Stimulated activated naive CD8-positive, alpha-beta T cell treated with anti-CD3 and anti-CD28 coated beads, Interleukin-15, amount 100 ng/mL, for 72 hours (primary cell): ENCODE measurements at places on chromosomes 12 and 14.

GRCh38 chr12:20096430-20096829 lies 271.9 kb upstream of the PDE3A start:
- no peak for DNase-seq

DNA sequence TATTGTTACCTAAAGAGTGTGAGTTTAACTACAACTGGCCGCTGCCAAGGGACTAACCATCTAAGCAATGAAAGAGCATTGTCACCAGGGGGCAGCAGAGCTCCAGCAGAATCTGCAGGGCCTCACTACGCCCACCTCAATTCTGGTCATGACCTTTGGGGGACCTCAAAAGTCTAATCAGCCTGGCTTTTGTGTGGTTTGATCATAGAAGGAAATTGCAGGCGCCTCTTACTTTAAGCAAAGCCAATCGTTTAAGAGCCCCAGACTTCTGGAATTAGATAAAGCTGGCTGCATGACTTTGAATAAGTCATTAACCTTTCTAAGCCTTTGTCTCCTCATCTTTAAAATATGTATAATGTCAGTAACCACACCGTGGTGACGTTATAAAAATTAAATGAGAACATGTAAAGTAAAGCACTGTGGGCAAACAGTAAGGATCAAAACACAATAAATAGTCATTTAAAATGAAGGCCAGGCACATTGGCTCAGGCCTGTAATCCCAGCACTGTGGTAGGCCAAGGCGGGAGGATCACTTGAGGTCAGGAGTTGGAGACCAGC lies 58.6 kb downstream of the TBX3 start:
- DNase-seq: peak; percentile 35

DNA sequence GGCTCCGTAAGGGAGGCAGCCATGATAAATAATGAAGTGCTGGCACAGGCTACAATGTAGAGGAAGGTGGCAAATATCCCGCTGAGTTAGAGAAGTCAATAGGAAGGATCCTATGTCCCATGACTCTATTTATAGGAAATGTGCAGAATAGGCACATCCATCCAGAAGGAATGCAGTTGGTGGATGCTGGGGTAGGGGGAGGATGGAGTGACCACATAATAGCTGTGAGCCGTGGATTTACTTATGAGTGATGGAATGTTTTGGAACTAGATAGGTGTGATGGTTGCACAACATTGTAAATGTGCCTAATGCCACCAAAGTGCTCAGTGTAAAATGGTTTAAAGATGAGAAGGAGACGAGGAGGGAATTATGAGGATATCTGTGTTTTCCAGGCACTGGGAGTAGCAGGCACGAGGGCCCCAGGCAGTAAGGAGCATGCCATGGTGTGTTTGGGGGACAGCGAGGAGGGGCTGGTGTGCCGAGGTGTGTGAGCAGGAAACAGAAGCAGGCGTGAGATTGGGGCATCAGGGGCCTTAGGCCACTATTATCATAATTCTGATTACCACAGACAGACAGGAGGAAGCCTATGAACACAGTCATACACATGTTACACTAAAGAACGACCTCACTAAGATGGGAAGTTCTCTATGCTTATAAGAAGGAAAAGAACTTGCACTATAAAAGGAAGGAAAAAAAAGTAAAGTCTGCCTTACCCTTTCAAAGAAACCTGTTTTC lies 837.3 kb upstream of the TMEM132C start:
- no peak for DNase-seq

DNA sequence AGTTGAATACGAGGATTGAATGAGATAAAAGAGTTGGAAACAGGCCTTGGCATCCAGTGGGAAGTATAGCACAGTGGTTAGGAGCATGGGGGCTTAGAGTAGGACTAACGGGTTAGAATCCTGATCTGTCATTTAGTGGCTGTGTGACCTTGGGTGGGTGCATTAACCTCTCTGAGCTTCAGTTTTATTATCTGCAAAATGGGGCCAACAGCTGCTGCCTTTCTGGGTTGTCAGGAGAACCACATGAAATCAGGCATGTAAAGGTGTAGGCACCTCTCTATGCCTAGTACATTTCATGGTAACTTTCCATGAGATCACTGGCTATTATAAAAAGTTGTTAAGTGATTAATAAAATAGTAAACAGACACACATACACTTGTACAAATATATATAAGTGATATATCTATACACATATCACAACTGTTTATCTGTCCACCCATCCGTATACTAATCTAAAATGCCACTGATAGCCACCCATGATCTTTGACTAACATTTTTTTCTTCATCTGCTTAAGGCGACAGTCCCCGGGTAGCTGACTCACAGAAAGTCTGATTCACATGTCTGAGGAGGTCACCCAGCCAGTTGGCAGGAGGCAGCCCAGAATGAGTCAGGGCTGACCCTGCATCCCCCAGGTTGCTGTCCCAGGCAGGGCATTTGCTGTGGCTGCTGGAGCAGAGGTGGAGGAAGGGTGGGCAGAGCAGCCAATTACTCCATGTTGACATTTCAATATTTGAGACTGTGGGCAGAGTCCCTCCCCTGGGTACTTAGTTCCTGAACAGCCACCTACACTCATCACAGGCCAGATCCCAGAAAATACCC lies 125.6 kb upstream of the NOS1 start:
- no peak for DNase-seq

GRCh38 chr14:68741839-68742470 lies 50.9 kb downstream of the ZFP36L1 start:
- no peak for DNase-seq

DNA sequence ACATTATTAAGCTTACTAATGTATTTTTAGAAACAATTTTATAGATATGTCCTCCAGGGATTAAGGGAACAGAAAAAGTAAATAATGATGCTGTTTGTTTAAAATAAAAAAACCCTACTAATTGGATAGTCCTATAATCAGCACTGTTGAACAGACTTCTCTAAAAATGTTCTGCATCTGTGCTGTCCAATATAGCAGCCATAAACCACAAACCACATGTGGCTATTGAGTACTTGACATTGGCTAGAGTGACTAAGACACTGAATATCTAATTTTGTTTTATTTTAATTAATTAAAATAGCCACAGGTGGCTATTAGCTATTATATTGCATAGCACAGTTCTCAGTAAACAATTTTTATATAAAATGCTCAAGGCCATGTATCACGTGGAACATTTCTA lies 210.4 kb downstream of the DPY19L2 start:
- DNase-seq: no peak

DNA sequence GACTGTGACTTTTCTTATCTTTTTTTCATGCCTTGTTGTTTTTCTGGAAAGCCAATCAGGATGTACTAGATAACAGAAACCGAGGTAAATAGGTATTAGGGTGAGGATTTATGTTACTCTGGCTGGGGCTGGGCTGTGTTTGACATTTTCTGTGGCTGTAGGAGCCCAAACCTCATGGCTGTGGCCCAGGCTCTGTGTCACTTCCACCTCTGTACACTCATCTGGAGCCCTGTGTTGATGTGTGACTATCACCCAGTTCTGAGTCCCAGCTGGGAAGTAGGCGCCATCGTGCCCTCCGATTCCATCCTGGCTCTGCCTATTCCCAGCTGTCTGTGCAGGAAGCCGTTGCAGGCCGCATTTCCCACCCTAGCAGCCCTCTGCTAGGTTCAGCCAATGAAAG lies 1.6 kb upstream of the HHIPL1 start:
- DNase-seq: no peak

- DNase-seq: no peak
Measured at GRCh38 chr12:80679346-80680131, 27.9 kb upstream of the MYF6 start.

DNA sequence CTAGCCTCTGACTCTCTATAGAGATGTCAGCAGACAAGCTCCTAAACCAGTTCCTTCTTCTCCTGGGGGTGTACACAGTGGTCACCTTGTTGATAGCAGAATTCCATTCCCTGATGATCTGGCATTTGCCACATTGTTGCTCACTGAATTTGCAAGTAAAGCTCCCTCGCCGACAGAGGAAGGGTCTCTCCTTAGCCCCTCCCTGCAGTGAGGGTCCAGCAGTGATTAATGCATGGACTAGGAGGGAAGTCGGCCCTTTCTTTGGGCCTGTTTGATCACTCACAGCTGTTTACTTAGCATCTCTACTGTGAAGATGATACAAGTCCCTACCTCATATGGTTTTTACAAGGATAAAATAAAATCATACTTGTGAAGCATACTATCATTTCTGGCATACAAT lies 23.3 kb upstream of the APPL2 start:
- DNase-seq: no peak

DNA sequence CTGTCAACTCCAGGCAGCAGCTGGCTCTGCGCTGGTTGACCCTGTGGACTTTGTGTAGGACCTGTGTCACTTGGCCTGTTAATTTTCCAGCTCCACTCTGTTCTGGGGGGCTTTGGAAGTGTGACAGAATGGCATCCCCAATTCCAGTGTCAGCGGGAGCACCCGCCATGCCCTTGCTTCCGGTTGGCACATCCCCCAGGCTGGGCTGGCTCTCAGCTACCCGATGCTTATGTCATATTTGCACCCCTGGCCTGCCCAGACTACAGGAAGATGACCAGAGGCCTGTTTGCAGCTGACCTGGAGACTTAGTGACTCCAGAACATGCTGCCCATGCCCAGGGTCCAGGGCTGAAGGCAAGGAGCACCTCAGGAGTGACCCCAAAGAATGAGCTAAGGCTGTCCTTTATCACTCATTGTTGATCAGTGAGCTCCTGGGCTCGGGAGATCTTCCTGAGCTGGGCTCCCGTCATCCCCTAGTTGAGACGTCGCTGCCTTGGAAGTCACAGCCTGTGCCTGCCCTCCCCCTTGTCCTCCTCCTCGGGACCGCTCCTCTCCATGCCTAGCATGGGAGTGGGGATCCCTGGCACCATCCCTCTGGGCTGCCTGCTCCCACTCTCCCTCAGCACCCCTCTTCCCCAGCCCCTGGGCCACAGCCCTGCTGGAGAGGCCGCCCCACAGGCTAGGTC lies 163.4 kb upstream of the RTL1 start:
- DNase-seq: no peak

GRCh38 chr14:77584809-77585208 lies 31.6 kb downstream of the SPTLC2 start:
- no peak for DNase-seq

DNA sequence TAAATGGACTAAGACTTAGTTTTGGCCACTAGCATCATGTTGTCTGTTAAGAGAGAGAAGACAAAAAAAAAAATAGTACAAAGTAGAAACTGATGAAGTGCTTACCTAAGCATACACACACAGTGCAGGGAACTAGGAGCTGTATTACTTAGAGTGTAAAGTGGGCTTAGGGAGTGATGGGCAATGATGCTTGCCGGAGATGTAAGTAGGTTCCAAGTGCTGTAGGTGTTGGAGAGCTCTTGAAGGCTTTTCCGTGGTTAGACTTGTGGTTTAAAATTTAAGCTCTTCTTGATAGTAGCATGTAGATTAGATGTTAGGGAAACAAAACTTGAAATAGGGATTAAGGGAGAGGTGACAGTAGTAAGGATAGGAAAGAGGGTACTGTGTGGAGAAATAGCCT lies 34.7 kb downstream of the MIA2 start:
- no peak for DNase-seq

DNA sequence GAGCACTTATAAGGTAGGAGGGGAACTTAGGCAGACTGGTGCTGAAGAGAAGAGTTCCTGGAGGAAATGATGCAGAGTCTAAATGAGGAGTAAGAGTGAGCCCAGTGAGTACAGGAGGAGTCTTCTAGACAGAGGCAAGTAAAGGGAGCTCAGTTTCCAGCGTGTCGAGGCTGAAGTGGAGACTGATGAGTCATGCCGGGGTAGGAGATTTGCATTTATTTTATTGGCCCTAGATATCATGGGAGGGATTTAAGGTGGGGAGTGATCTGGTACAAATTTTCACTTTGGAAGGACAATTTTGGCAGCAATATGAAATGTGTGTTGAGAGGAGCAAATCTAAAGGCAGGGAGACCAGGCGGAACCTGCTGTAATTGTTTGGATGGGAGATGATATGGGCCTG lies 157.5 kb downstream of the TTC8 start:
- DNase-seq: no peak

DNA sequence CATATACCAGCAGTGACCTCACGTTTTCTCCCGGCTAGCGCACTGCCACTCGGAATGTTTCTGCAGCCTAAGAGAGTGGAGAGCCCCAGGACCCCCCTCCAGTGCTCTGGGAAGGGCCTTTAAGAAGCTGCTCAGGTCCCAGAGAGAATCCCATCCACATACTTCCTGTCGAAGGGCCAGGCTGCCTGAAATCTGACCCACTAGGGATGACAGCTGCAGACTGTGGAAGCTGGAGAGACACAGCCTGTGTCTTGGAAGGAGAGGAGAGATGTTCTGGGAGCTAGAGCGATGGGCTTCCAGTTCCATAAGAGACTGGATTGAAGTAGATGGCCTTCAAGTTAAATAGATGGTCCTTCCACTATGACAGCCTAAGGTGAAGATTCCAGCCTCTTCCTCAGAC lies 54.4 kb downstream of the IQSEC3 start:
- DNase-seq: no peak

DNA sequence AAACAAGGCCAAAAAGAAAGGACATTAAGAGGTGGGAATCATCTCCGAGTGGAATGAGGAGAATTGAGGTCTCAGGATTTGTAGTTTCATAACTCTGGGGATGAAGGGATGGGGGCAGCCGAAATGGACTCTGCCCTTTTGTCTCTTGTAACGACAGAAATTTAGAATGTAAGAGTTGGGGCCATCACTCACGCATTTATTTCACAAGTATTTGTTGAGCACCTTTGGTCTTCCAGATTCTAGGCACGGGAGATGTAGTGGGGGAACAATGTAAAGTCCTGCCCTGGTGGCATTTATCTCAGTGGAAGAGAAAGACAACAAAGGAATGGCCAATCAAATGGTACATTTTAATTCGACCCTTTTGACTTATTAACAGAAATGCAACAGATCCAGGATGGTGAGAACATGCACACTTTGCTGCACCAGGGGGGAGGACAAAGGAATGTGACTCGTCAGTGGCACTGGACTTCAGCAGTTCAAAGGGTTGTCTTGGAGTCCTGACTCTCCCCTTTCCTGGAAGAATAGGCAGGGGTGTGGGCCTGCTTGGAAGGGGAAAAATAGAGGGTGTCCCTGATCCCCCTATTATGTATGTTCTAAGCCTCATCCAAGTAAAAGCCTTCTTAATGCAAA lies 102.0 kb downstream of the TMEM30B start:
- DNase-seq: no peak

- no peak for DNase-seq
Measured at GRCh38 chr12:26845057-26845666, 12.2 kb upstream of the ITPR2 start.

DNA sequence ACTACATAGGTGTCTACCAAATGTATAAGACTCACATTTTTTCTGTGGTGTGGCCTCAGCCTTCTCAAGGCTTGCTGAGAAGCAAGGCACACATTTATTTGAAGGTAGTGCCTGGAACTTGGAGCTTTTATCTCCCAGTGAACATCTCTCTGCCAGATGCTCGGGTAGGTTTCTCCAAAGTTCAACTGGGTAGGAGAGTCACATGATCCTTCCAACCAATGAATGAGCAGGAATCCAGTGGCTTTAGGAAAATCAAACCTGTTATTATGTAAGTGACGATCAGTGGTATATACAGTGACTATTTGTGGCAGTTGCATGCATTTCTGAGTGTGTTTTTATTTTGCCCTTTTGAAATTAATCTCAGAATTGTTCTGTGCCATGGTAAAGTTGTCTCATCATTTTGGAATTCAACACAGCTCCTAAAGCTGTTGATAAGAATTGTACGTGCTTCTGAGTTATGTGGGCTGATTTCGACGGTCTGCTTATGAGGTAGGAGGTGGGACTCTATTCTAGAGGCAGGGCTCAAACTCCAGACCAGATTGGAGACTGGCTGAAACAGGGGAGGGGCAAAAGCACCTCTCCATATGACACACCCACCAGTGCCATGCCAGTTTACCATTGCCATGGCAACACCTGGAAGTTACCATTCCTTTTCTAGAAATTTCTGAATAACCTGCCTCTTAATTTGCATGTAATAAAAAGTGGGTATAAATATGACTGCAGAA lies 57.6 kb downstream of the EID3 start:
- no peak for DNase-seq
